Tibial nerve (tissue), 4 donors: ENCODE measurements at places on chromosomes 16 and 17. TPM values are rescaled to one million over a fixed set of nuclear protein-coding genes. Genes with fewer than 3 reads are reported as not detected.

- no peaks in the 10 kb centered on the region for H3K27me3 ChIP-seq
- no peak overlapping the region for H3K27ac ChIP-seq
Observed at GRCh38 chr17:11690681-11691080, 92.4 kb downstream of the DNAH9 start.

GRCh38 chr16:82639666-82640336, 13.0 kb downstream of the CDH13 start:
- DNase-seq, result no peak
- no peaks in the 10 kb centered on the region for H3K4me1 ChIP-seq
- no peaks in the 10 kb centered on the region for H3K27me3 ChIP-seq
- H3K36me3 ChIP-seq, result no peaks in the 10 kb centered on the region

GRCh38 chr16:77589071-77589765, 133.1 kb upstream of the NUDT7 start:
- H3K27me3 ChIP-seq, result no peaks in the 10 kb centered on the region
- H3K27ac ChIP-seq, result no peak overlapping the region
- H3K4me1 ChIP-seq, result no peaks in the 10 kb centered on the region
- no peaks in the 10 kb centered on the region for H3K36me3 ChIP-seq
- H3K4me3 ChIP-seq, result no peak overlapping the region
- no peak for DNase-seq

- peak overlapping the region; percentile 82 for H3K27ac ChIP-seq
- peak overlapping the region; percentile 44 for H3K4me3 ChIP-seq
- H3K4me1 ChIP-seq, result peaks cover 36% of the 10 kb centered on the region
- no peak for DNase-seq
- no peaks in the 10 kb centered on the region for H3K27me3 ChIP-seq
Observed at GRCh38 chr17:45171338-45172231, 9.9 kb downstream of the HEXIM2 start.

DNA sequence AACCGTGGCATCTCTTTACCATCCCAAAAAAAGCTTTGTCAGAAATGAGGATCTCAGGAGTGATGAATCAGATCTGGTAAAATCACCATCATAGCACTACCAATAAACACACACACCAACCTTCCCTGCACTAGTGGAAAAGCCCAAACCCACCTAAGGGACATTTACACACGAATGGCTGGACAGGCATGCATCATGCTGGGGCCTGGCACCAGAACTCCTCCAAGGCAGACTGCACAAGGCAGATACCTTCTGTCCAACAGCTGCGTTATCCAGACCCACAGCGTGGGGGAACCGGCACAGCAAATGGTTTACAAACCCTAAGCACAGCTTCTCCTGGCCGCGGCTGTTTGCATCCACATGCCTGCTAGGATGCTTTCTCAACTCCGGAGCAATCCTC, 2.8 kb downstream of the ASIC2 start:
- no peaks in the 10 kb centered on the region for H3K4me1 ChIP-seq
- H3K27ac ChIP-seq, result no peak overlapping the region
- DNase-seq, result no peak
- H3K36me3 ChIP-seq, result no peaks in the 10 kb centered on the region
- H3K27me3 ChIP-seq, result no peaks in the 10 kb centered on the region
- H3K4me3 ChIP-seq, result no peak overlapping the region

SLC26A11 gene
- 14.4 TPM for total RNA-seq
